ENCODE measurements at places on chromosomes 3 and 15.

GRCh38 chr3:72679540-72680198, 168.6 kb downstream of the SHQ1 start:
- no peak for DNase-seq

DNA sequence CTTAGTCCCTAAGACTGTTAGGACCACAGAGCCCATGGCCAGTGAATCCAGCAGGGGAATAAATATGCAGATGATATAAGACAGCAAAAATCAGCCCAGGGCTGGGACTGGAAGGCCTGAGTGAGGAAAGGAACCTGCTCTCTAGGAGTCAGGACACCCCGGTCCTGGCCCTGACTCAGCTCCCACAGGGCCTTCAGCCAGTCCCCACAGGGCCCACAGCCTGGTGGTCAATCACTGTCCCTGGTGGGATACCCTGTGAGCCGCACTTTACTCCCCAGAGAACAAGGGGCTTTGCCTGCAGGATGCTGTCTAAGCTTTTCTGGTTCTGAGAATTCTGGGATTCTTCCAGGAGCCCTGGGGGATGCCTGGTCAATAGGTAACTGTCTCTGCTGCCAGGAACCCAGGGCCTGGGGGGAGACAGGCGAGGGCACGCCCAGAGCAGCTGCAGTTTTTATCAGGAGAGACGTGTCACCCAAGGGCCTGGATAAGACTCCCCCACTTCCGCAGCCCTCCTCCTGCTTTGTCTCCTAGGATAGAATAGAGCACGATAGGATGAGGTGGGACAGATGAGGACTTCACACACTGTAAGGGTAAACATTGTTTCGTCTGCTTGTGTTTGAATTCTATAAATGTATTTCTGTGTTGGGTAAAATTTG, 49.5 kb upstream of the MCF2L2 start:
- no peak for DNase-seq

- no peak for DNase-seq
Measured at GRCh38 chr15:86608461-86609205, 529.0 kb downstream of the AGBL1 start.

DNA sequence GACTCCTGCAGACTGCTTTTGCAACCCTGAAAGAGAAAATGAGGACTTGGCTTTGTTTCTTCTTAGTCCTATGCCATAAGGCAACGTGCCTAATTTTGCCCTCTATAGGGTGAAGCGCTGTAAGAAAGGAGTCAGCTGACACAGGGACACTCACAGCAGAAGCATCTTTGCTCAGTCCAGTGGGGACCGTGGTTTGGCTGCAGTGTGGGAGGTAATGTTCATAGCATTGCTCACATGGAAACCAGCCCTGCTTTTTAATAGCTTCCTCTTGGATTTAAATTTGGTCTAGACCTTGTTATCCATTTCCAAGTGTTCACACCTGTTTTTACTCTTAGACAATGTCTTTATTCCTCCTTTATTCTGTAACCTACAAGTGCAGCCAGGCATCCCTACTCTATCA, 1032.1 kb downstream of the NTRK3 start:
- no peak for DNase-seq

- no peak for DNase-seq
Measured at GRCh38 chr3:3013317-3014052, 96.7 kb downstream of the IL5RA start.

- no peak for DNase-seq
Measured at GRCh38 chr3:177824190-177824786, 627.0 kb upstream of the TBL1XR1 start.

- DNase-seq: no peak
Measured at GRCh38 chr3:134237454-134238145, 13.1 kb downstream of the RYK start.

DNA sequence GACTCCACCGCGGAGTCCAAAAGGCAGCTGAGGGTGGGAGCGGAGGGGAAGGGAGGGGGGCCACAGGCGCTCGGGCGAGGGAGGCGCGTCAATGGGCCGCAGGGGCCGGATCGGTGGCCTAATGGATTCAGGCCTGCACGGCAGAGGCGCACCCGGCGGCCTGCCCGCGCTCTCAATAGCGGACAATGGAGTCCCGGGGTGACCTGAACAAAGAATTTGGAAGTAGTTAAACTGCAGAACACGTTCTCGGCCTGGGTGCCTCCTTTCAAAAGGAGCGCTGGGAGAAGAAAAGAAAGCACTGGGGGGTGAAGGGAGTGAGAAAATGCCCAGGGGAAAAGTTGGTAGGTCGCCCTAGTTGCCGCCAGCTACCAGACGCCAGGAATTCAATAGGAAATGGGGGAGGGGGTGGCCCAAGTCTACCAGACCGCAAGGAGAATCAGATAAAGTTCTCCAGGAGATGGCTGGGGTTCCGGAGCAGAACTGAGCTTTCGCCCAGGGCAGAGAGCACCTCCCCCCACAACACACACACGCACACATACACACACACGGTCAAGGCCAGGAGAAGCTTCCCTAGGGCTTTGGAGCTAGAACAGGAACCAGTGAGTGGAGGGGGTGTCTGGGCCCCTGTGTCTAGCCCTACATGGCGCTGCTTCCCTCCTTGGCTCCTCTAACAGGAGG, 25.8 kb upstream of the POLG start:
- no peak for DNase-seq

- no peak for DNase-seq
Measured at GRCh38 chr3:181794011-181794790, 82.5 kb downstream of the SOX2 start.

DNA sequence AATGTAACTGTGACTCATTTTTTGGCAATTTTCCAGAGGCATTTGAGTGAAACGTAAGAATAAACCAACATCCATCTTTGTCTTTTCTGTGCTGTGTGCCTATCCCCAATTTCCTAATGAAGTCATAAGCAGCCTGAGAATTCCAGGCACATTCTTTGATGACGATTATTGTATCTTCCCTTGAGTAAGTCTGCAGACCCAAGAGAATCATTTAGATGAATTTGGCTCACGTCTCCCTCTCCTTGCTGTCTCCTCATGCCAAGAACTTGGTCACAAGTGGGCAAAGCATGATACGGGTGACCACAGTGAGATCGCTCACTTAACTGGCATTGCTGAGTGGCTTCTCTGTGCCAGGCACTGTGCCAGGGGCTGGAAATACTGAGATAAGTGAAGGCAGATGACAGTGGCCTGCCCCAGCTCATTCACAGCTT, 384.5 kb upstream of the IL12A start:
- DNase-seq: no peak

GRCh38 chr15:93973287-93973686, 258.1 kb upstream of the MCTP2 start:
- DNase-seq: no peak

- DNase-seq: no peak
Measured at GRCh38 chr3:48784426-48785120, 63.1 kb downstream of the PRKAR2A start.

- no peak for DNase-seq
Measured at GRCh38 chr15:77858792-77859490, 218.6 kb downstream of the TBC1D2B start.

DNA sequence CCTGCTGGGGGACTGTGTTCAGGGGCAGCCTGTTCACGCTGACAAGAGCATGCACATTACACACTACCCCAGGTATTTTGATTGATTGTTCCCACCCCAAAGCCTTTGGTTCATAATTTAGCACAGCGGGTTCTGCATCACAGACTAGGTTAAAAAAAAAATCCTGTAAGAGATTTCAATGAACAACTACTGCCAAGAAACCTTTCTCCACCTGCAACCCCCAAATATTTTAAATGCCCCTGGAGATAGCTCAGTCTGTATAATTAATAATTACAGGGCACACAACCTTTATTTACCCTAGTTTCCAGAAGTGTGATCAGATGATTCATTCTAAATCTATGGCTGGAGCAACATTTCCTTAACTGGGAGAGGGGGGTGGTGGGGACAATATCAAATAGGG, 87.6 kb downstream of the NR2F2 start:
- DNase-seq: no peak

GRCh38 chr15:98677345-98678059, 29.2 kb downstream of the IGF1R start:
- DNase-seq: no peak

DNA sequence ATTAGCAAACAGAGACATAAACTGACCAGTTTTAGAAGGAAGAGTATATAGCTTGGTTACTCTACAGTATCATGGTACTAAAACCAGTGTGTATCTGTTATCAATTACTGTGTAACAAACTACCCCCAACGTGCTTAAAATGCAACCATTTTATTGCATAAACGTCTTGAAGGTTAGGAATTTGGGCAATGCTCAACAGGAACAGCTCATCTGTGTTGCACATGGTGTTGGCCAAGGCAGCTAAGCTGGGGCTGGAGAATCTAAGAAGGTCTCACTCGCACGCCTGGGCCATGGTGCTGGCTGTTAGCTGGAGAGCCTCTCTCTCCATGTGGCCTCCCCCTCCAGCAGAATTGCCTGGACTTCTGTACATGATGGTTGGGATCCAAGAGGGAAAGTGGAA, 81.2 kb upstream of the THBS1 start:
- no peak for DNase-seq

DNA sequence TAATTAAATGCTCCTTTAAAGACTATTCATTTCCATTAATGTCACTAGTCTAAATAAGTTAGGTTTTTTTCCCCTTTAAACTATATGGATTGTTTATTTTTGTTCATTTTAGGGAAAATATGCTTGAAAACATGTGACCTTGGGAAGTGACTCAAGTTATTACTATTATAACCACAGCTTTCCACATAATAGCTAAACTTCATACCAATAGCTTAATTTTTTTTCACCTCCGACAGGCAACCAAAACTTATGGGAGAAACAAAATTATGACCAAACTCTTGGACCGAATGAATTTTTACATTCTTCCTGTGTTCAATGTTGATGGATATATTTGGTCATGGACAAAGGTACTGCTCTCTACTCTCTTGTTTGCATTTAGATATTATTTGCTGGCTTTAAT, 16.2 kb downstream of the CPA3 start:
- DNase-seq: no peak

DNA sequence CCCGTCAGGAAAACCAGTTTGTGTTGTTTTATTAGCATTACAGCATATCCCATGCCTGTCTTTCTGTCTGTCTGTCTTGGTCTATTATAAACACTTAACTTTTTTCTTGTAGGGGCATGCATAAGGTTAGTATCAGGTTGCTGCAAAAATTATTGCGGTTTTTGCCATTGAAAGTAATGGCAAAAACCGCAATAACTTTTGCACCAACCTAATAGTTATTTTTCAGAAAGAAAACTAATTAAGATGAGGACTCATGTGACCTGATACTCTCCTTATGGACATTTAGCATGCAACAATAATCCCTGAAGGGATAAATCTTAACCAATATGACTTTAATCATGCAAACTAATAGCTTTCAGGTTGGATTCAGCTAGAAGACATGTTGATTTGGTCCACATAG, 326.7 kb upstream of the SUCLG2 start:
- no peak for DNase-seq

DNA sequence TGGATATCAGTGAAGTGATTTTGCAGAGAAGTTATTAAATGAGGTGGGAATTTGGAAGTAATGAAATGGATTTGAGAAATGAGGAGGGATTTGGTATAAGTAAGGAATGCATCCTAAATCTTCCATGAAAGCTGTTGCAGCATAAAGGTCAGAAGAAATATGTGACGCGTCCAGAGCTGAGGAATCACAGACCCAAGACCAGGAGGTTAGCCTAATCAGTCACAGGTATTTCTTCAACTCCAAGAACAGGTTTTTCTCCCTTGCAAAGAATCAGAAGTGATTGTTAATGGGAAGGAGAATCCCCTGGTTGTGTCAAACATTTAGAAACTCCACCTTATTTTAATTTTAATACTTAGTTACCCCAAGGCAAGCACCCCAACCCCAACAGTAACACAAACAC, 253.2 kb downstream of the MEX3B start:
- no peak for DNase-seq

- DNase-seq: no peak
Measured at GRCh38 chr15:52546031-52546751, 17.5 kb upstream of the MYO5A start.

GRCh38 chr3:132032959-132033358, 1.9 kb downstream of the CPNE4 start:
- no peak for DNase-seq

DNA sequence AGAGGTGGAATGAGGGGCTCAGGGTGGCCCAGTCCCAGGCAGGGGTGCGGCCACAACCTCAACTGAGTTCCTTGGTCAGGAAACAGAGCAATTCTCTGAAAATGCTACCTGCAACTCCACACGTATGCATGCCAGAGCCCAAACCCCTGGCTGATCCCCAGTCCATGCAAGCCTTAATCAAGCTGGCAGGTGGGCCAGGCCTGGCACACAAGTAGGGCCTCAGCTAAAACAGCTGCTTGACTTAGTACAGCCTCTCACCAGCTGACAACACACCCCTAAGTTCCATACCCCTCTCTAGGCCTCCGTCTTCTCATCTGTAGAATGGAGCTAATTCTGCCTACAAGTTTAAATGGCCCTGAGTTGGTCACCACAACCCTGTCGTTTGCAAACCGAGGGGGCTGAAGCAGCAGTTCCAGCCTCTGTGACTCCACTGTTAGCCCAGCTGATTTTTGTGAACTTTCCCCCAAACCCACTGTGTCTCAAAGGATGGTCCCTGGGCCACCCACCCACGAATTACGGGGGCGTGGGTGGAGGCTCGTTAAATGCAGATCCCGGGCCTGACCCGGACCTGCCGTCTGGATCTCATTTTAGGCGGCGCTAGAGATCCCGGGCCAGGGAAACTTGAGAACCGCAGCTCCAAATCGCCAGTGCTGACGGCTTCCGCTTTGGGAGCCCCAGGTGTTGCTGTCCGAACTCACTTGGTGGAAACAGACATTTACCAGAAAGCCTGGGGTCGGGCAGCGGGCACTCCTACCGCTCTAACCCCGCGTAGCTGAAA, 927 bp downstream of the CHDH start:
- peak; percentile 33 for DNase-seq

- DNase-seq: no peak
Measured at GRCh38 chr3:175777495-175777894, 918.4 kb downstream of the NAALADL2 start.

DNA sequence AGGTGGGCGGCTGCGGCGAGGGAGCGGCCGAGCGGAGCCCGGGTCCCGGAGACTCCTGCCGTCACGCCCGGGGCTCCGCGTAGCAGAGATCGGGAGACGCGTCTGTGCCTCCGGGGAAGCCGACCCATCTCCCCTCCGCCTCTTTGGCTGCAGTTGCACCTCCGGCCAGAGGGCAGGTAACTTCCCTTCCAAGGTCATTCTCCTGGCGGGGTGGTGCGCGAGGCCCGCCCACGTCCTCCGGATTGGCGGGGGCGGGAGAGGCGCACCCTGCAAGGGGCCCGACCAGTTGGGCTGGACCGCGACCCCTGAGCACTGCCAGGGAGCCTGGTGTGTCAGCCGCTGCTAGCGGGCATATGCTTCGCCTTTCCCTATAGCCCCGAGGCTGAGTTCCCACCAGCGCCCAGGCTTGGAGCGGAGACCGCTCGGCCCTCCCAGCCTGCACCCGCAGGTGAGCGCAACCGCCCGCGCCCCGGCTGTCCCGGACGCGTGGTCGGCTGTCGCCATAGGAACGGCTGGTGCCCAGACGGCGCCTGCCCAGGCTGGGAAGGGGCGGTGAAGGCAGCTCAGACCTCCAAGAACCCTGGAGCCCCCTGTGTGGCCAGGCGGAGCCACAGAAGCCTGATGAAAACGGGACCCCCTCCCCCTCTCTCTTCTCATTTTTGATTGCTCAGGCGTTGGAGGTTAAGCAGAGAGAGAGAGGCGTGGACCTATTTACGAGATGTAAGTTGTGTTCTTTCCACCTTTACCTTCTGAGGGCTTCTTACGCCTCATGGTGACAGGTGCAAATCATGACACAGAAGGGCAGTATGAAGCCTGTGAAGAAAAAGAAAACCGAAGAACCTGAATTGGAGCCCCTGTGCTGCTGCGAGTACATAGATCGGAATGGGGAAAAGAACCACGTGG, 453 bp downstream of the ZDHHC23 start:
- peak; percentile 54 for DNase-seq

Data from GM18507 (cell line).